Hippocampal formation (tissue), 2 donors: ENCODE measurements at places on chromosomes 13 and 19.

GRCh38 chr19:22066886-22067285, 14.6 kb downstream of the ZNF257 start:
- DNase-seq, result no peak

- DNase-seq, result no peak
These were observed 1370.3 kb upstream of the SLC10A2 start for GRCh38 chr13:104436555-104436954.

GRCh38 chr19:4974880-4975469, 6.1 kb downstream of the KDM4B start:
- no peak for DNase-seq

DNA sequence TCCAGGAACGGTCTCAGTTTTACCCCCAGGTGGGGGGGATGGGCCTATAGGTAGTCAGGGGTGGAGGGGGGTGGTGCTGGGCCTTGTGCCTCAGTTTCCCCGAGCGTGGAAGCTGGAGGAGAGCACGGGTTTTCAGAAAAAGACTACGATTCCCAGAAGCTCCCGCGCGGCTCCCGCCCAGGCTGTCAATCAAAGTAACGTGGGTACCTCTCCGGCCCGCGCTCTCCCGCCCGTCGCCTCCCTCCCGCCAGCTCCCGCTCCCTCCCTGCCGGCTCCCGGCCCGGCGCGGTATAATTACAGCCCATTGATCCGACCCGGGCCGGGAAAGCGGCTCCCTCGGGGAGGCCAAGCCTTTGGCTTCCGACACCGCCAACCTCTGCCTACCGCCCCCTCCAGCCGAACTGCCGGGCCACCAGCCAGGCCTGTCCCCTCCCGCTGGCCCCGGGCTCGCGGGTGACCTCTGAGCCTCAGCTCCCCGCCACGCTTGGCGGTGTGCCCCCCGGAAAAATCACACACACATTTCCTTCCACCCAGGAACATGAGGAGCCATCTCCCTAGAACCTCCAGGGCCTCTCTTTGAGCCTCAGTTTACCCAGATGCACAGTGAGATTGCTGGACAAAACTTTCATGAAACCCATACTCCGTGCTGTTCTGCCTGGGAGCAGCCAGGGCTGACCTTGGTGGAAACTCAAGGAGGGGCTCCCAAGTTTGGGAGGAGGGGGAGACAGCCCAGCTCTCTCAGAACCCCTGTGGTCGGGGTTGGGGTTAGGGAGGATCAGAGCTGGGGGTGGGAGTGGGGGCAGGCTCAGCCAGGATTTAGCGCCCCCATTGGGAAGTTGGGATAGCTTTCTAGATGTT, 7.3 kb upstream of the TLE2 start:
- DNase-seq, result peak; percentile 90

- no peak for DNase-seq
These were observed 15.5 kb downstream of the STAP2 start for GRCh38 chr19:4322942-4323665.

DNA sequence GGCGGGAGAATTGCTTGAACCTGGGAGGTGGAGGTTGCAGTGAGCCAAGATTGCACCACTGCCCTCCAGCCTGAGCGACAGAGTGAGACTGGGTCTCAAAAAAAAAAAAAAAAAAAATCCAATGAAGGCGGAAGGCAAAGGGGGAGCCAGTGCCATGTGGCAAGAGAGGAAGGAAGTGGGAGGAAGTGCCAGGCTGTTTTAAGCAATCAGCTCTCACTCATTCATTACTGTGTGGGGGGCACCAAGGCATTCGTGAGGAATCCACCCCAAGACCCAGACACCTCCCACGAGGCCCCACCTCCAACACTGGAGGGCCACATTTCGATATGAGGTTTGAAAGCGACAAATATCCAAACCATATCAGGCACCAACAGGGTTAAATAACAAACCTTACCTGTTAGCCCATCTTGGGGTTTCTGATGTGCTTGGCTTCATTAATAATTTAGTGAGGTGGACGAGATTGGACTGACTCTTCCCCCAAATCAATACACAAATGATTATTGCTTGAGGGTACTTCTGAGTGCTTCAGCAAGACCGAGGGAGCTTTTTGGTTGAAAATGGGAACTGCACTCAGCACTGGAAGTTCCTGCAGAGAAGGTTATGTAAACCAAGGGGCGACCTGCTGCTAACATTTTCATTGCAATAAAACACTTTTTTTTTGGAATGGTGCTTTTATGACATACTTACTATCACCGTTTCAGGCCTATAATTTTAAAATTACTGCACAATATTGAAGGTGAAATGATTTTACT, 7.5 kb upstream of the LRP3 start:
- no peak for DNase-seq

- no peak for DNase-seq
These were observed at the start of gene PCDH9 for GRCh38 chr13:67229481-67230403. PCDH9 (minus strand) TSS chr13:67230336; CDS start chr13:67228440, 1,896 bp downstream.

GRCh38 chr13:95319551-95320274, 18.5 kb upstream of the ABCC4 start:
- no peak for DNase-seq

- DNase-seq, result no peak
These were observed 18.5 kb downstream of the TMED1 start for GRCh38 chr19:10817291-10818038.

DNA sequence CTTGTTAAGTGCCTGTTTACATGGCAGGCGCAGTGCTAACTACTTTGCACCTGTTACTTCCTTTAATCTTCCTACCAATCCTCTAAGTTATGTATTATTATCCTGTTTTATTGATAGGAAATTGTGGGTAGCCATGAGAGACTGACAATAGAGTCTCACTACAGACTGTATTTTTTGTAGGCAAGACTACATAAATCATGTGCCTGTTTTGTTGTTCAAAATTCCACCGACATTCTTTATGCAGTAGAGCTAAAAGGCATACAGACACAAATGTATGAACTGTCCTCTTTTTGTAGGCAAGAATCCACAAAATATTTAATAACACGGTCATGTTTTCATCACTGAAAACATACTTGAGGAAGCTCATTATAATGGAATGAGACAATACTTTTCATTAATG, 205.5 kb downstream of the NALCN start:
- DNase-seq, result no peak

- no peak for DNase-seq
These were observed 58.7 kb downstream of the RNF17 start for GRCh38 chr13:24822640-24823039.

- DNase-seq, result no peak
These were observed 933.3 kb downstream of the PCDH9 start for GRCh38 chr13:66296875-66297274.

GRCh38 chr13:23620613-23621315, 50.6 kb downstream of the TNFRSF19 start:
- DNase-seq, result no peak

- DNase-seq, result no peak
These were observed 6.0 kb downstream of the MIR17HG start for GRCh38 chr13:91353494-91353893.

DNA sequence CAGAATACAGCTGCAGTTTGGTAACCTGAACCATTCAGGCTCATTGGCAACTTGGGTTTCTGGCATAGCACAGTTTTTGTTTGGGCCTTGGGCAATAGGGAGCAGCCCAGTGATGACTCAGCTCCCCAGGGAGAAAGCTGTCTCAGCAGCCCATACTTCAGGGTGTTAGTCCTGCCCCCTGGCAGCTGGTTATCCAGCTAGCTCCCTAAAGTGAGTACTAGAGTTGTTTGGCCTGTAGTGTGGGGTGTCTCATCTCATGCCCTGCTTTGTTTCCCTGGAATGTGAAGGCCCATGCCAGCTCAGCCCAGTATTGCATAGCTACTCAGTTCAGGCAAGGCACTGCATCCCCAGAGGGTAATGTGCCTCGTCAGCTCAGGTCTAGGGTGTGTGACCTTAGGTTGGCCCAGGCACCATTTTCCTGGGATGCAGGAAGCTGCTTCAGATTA, 18.2 kb upstream of the ZNF543 start:
- DNase-seq, result no peak

- DNase-seq, result no peak
These were observed 305.8 kb downstream of the MTUS2 start for GRCh38 chr13:29125934-29126424.

- no peak for DNase-seq
These were observed at the start of gene GJA3 for GRCh38 chr13:20160306-20161274. GJA3 (minus strand) TSS chr13:20161052; CDS start chr13:20143288, 17,764 bp downstream.

- DNase-seq, result no peak
These were observed 3.8 kb downstream of the DMRTC2 start for GRCh38 chr19:41848666-41849065.

DNA sequence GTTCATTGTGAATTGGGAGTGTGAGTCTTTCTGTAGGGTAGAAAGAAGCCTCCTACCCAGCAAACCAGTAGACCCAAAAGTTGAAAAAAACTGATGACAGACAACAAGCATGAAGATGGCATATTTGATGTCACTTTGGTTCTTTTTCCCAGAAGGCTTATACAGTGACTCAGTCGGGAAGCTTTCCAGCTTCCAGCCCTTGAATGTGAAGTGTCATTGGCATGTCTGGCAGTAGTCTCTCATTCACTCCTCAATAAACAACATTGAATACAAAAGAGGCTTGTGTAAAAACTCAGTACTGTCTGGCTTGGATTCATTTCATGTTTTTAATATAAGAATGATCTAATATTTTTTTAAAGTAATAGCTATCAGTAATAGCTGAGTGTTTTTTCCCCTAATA, 68.7 kb downstream of the IPO5 start:
- DNase-seq, result peak; percentile 54

- DNase-seq, result no peak
These were observed 182.1 kb downstream of the RFC3 start for GRCh38 chr13:33999811-34000605.

GRCh38 chr19:51142119-51142518, at the start of gene SIGLEC7:
SIGLEC7 (plus strand) TSS chr19:51142301; CDS start chr19:51142370, 69 bp downstream.
- DNase-seq, result no peak

DNA sequence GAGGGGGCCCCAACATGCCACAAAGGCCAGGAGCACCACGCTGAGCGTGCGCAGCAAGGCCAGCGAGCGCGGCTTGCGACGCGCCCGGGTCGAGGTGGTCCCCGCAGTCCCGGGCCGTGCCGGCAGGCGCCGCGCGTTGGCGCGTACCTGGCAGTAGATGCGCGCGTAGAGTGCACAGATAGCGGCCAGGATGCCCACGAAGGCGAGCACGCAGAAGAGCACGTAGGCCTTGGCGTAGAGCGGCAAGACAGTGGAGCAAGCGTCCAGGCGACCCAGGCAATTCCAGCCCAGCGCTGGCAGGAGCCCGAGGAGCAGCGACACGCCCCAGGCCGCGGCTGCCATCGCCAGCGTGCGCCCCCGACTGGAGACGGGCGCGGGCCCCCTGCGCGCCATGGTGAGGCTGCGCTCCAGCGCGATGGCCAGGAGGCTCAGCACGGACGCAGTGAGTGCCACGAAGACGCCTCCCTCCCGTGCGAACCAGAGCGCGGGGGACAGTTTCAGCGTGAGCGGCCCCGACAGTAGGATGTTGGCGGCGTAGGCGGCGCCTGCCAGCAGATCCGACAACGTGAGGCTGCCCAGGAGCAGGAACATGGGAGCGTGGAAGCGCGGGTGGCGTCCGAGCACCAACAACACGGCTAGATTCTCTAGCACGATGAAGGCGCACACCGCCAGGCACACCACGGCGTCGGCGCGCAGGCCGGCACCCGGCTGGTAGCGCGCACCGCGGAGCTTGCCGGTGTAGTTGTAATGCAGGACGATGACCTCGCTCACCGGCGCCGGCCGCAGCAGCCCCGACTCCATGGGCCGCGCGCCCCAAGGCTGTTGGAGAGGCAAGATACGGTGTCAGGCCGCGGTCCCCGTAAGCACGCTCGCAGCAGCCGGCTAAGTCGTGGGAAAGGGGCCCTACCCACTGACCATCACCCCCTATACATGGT, 2.8 kb downstream of the S1PR5 start:
- DNase-seq, result no peak

DNA sequence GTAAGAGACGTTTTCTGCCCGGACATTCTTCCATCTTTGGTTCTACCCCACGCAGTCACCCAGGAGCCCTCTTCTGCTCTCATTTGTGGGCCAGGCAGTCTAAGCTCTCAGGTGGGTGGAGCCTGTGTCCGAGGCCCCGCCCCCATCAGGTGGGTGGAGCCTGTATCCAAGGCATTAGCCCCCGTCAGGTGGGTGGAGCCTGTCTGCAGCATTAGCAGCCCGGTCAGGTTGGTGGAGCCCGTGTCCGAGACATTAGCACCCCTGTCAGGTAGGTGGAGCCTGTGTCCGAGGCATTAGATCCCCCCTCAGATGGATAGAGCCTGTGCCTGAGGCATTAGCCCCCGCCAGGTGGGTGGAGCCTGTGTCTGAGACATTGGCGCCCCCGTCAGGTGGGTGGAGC, 45.5 kb upstream of the C13orf46 start:
- no peak for DNase-seq

- DNase-seq, result no peak
These were observed 35.0 kb downstream of the EFNB2 start for GRCh38 chr13:106500445-106500844.

DNA sequence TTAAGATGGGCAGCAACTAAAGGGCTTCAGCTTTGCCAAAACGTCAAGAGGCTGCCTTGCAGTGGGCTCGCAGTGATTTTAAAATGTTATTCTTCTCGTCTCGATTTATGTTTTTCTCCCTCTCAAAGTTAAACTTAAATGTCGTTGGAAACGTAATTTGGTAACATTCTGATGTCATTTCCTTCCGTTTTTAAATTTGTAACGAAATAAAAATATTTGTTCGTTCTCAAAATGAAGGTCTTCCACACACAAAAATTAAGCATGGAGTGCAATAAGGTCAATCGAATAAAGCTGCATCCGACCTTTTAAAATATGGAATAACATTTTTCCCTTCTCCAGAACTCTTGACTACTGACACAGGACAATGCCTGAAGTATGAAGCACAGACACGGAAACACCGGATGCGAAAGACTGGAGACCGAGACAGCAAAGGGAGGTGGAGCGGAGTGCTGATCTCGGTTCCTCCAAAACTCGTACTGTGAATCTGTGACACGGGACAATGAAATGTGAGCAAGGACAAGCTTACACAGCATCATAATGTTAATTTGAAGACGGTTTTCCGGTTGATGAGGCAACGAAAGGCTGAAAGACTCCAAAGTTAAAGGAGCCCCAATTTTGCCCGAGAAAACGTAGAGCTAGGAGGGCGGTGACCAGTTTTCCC, 850 bp downstream of the MTMR6 start:
- DNase-seq, result peak; percentile 31
